Stimulated activated CD4-positive, alpha-beta T cell treated with anti-CD3 and anti-CD28 coated beads, Interleukin-1b, Interleukin-23, amount 100 ng/mL, for 1 hour (primary cell): ENCODE measurements at places on chromosomes 12 and 14.

GRCh38 chr14:79965896-79966295 lies 245.4 kb downstream of the DIO2 start:
- DNase-seq = no peak

DNA sequence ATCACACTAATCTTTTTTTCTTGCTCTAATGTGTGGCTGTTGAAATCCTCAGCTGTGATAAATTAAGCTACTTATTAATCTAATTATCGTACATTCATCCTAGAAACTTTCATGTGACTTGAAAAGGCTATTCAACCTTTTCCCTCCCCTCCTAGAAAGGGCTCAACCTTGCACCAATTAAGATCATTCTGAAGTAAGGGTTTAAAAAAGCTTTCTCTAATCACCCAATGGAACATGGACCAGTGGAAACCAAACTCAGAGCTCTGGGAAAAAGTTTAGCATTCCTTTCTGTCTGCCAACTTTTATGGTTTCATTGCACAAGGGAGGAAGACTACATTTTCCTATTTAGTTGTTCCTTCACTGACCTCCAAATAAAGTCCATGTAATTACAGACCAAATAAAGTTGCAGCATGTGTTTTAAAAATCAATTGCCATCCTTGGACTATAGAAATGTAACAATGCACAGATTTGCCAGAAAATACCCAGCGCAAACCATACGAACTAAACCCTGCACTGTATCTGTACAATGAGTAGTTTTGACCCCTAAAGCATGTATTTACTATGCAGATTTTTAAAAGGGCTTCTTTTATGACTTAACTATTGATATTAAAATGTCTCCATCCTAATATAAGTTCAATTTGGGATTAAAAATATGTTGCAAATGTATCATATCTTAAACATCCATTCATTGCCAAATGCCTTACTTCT lies 142.6 kb upstream of the OTX2 start:
- no peak for DNase-seq

- DNase-seq = no peak
Measured at GRCh38 chr12:33226671-33227070, 212.9 kb downstream of the SYT10 start.

- no peak for DNase-seq
Measured at GRCh38 chr12:73659802-73660201, 877.8 kb upstream of the ATXN7L3B start.

GRCh38 chr14:61547186-61548069 lies 147.9 kb upstream of the HIF1A start:
- DNase-seq = no peak

GRCh38 chr14:88195676-88196075 lies 127.4 kb downstream of the KCNK10 start:
- DNase-seq = no peak

DNA sequence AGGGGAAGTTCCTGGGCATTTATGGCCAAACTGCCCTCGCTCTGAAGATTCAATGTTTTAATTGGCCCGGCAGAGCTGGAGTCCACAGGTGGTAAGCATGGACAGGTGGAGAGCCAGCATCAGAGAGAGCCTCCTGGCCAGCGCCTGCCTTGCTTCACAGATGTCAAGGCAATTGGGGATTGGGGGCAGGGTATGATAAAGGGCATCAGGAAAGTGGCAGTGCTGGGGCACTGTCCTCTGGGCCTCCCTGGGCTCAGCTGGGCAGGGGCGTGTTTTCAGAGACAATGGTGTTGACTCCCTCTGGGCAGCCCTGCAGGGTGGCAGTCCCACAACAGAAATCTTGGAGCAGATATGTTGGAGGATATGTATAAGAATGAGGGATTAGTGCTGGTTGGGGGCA lies 237.3 kb downstream of the CACNA1C start:
- DNase-seq = no peak

DNA sequence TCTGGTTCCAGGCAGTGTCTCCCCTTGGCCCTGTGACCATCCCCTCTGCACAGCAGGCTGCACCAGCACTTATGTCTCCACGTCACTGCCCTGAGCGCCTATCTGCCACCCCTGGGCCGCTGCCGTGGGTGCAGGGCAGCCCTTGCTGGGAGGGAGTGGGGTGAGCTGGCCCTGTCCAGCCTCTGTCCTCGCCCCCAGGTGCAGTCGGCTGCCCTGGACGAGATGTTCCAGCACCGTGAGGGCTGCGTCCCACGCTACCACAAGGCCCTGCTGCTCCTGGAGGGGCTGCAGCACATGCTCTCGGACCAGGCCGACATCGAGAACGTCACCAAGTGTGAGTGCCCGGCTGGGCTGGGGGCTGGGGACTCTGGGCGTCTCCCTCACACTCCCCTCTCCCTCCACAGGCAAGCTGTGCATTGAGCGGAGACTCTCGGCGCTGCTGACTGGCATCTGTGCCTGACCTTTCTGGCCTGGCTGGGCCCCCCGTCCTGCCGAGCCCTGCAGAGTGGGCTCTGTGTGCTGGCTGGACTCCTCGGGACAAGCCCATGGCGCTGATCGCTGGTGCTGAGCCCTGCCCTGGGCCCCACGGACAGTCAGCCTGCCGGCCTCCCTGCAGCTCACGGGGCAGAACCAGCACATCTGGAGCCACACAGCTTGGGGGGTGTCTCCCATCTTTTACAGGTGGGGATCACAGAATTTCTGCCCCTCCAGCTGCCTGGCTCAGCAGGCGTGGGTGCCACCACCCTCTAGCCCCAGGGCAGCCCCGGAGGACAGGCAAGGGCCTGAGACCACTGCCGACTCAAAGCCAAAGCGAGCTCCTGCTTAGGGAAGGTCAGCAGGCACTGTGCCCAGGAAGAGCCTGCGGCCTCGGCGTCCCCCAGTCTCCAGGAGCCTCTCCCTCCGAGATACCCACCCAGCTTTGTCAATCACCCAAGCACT lies 7.9 kb upstream of the PUS1 start:
- DNase-seq = no peak

DNA sequence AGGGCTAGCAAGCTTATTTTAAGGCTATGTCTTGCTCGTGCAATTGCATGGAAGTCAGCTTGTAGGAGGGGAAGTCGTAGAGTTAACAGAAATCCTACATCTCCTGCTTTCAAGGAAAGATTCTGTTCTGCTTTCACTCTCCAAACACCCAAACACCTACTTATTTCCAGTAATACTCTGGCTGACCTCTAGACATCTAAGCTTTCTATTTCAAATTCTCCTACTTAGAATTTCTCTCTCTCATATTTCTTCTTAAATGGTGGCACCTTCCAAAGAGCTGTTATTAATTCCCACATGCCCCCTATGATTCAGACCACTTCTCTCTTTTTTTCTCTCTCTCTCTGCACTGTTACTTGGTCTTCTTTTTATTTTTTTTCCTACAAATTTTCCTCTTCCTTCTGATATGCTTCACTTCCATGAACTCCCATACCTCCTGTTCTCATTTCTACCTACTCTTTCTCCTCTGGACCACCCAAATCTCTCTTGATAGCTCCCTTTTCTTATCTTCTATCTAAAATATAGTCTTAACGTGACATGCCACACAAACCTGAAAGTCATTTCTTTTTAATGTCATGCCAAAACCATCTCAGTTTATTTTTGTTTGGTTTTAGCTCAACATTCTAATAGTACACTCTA lies 90.8 kb downstream of the RPS6KA5 start:
- DNase-seq = no peak

DNA sequence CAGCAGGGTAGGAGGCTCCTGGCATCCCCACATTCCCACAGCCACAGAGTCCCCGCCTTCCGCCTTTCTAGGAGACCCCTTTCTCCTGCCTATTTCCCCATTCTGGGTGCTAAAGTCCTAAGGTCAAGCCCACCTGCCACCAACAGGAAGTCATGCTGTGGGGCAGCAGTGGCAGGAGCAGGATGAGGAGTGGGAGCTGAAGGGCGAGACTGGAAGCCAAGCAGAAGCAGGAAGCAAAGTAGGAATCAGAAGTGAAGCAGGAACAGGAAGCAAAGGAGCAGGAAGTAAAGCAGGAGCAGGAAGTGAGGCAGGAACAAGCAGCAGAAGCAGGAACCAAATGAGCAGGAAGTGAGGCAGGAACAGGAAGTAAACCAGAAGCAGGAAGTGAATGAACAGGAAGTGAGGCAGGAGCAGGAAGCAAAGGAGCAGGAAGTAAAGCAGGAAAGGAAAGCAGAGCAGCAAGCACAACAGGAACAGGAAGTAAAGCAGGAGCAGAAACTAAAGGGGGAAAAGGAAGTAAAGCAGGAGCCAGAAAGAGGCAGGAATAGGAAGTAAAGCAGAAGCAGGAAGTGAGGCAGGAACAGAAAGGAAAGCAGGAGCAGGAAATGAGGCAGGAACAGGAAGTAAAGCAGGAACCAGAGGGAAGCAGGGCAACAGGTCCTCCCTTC lies 38.3 kb upstream of the RIMBP2 start:
- DNase-seq = no peak

- no peak for DNase-seq
Measured at GRCh38 chr14:52840877-52841276, 49.5 kb upstream of the GNPNAT1 start.

- DNase-seq = peak; percentile 69
Measured at GRCh38 chr12:120528861-120529525, at the start of gene COQ5. COQ5 (minus strand) TSS chr12:120529158; CDS start chr12:120529141, 17 bp downstream.

- DNase-seq = no peak
Measured at GRCh38 chr12:100058482-100059029, 73.8 kb upstream of the ANKS1B start.

GRCh38 chr12:124665511-124665910 lies 98.1 kb upstream of the NCOR2 start:
- no peak for DNase-seq

DNA sequence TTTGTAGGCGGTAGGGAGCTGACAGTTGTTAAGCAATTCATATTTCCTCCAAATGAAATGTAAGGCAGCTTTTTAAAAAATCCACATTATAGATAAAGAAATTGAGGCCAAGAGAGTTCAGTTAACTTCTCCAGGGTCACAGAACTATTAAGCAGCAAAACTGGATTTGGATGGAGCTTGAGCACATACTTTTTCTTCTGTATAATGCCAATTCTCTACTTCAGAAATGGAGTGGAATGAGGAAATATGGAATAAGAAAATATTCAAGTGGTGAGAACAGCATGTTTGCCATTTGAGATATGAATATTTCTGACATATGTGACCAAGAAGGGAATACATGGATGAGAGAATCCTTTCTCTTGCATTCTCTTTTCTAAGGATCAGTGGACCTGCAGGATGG lies 233.1 kb downstream of the FOXG1 start:
- DNase-seq = no peak

GRCh38 chr12:85588221-85588620 lies 248.0 kb downstream of the RASSF9 start:
- DNase-seq = no peak

DNA sequence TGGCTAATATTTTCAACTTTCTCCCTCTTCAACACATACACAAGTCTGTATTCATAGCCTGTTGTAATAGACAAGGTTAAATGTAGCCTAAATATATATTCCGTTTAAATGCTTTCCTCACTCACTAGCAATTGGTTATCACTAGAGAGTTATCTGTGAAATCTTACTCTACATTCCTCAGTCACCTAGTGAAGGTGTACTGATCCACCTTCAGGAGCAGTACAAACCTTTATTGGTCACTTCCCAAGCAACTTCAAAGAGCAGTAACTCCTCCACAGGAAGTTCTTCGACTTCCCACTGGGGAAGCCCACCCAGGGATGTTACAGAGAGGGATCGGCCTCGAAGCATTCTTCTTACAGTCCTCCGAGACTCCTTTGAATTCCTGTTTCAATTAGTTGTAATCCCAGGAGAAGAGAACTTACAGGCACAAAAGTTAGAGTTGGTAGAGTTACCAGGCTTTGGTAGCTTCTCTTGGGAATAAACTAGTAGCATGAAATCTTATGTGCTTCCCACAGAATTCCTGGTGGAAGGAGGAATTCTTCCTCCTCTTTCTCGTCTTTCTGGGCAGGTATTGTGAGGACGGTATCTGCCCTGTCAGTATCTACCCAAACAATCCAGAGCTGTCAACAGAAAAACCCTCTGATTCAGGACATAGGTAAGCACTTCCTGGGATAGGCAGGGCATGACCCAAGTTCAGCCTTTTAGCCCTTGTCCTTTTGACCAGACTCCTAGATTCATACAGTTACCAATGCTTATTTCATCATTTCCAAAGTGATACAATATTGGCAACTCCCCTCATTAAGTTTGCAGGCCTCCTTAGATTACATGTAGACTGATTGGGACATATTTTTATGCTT lies at the start of gene GYS2:
Gene GYS2, minus strand, starts transcription at position 603 of the 857 bp plus-strand sequence. Its CDS starts 255 bp downstream, at position 348.
- no peak for DNase-seq

DNA sequence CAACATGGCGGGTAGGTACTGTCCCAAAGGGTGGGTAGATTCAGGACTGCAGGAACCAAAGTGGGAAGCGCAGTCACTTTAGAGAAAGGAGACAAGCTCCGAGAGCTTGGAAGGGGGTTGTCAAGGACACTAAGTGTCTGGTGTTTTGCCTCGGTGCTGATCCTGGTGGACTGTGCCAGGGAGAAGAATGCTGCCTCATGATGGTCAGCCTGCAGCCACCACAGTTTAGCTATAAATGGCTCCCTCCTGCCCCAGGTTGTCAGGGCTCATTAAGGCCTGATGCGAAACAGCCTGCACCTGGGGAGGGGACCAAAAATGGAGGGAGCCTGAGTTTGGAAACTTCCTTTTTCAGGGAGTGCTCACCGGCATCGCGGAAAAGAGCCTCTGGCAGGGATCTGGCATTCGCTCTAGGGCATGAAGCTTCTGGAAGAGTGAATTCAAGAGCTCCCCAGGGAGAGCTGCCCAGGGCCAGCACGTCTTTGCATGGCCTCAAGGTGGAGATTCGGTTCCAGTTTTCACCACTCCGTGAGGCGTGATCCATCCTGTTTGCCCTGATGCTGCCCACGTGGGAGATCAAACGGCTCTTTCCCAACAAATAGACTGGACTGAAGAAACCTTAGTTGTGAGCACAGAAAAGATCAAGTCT lies 164.0 kb downstream of the FOXN3 start:
- no peak for DNase-seq

- no peak for DNase-seq
Measured at GRCh38 chr12:47867495-47867941, 37.3 kb downstream of the VDR start.

GRCh38 chr12:116717466-116718437 lies 20.1 kb downstream of the SPRING1 start:
- no peak for DNase-seq

- DNase-seq = no peak
Measured at GRCh38 chr12:71440763-71441748, 1.5 kb downstream of the LGR5 start.

DNA sequence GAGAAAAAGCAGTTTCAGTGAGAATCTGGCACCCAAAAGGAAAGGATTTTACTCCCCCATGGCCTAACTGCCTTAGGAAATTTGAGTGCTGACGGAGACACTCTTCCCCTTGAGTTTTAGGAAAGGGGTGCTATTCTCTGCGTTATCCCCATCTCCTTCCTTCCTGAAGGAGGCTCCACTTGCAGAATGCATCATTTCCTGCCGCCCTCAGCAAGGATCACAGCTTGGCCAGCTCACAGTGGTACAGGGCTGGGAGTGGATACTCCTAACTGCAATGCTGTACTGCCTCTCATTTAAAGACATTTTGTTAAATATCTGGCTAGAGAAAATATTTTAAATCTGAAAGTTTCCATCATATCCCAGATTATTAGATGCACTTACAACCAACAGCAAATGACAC lies 33.0 kb downstream of the RDH12 start:
- no peak for DNase-seq

- DNase-seq = no peak
Measured at GRCh38 chr12:122963941-122964265, 2.4 kb downstream of the ABCB9 start.

GRCh38 chr12:57772429-57773322 lies at the start of gene EEF1AKMT3:
EEF1AKMT3 (plus strand) TSS chr12:57772614; CDS start chr12:57772725, 111 bp downstream.
- DNase-seq = no peak
